ENCODE measurements at places on chromosomes 7 and 10. TPM values are rescaled to one million over a fixed set of nuclear protein-coding genes. Genes with fewer than 3 reads are reported as not detected.

- no peak for DNase-seq
These were observed 7.5 kb upstream of the OR2F1 start for GRCh38 chr7:143947111-143947510.

DNA sequence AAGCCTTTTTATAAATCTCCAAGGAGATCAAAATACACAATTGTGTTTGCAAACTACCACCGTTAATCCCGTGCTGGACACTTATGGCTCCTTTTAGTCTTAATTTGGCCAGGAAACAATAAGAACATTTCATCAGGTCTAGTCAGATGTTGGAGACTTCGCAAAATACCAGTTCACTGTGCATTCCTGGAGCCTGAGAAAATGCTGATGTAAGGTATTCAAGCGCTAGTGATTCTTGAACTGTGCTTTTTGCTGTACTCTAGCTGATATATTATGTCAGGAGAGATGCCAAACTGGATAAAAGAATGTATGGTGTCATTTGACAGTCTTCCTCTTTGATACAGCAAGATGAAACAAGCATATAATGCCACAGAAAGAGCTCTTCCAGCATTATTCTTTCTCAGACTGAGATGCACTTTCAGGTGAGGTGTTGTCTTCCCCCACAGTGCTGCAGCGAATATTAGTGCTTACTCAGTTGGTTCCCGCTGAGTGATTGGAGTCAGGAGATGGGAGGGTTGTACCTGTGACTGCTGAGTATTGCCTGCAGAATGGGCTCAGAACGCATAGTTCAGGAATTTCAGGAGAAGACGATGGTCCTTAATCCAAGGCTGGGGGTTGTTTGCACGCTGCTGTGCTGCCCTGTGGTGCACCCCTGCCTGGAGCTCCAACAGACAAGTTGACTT is 59.2 kb downstream of the OGDH start:
- DNase-seq: peak; percentile 45

GBX1 gene
- total RNA-seq: not detected

DNA sequence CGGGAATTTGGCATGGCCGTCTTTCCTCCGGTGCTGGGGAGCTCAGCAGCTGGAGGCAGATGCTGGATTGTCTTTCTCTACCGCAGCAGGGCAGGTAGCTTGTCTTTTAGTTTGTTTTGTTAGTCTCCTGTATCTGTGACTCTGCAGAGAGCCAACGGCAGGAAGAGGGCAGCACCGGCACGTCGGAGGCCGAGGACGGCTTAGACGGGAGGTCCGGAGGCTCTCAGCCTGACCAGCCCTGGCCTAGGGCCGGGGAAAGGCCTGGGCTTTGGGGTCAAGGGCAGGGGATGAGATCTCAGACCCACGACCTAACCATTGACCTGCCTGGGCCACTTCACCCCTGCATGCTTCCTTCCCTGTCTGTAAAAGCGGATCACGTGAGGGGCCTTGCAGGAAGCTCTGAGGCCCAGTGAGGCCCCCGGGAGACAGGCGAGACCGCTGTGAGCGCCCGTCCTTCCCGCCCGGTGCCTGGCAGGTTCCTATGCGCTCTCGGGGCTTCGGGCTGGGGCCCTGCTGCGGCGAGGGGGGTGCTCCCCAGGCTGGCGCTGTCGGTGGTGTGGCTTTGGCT is 72.7 kb downstream of the LHPP start:
- no peak for DNase-seq

DNA sequence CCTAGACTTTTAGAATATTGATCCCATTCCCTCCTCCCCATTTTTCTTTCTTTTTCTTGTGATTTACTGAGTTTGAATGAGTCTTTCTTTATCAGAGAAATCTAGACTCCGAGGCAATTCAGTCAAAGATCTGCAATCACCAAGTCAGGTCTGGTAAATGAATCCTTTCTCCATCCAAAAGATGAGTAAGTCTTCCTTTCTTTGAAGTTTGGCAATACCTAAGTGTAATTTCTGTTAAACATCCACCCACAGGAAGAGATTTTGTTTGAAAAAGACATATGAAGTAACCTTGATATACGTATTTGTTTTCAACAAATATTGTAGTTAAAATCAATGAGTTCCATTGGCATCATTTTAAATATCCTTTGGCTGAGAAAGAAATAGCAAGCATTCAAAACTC is 58.3 kb downstream of the SLC39A12 start:
- DNase-seq: no peak

GRCh38 chr7:119711104-119711503 is 561.9 kb upstream of the KCND2 start:
- no peak for DNase-seq

DNA sequence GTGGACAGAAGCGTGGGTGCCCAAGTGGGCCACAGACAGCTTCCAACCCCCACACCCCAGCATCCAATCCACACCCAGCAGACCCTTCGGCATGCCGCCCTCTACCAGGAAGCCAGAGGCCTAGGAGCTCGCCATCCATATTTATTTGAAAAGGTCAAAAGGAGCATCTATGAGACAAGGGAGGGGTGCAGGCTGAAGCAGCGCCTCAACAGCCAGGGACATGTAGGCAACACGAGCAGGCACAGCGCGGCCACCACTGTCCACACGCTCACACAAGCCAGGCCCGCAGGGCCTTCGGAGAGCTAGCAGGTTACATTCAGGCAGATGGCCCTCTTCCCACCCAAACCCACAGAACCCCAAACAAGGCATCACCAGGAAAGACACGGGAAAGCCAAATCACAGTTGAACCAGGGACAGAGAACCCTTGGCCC is 34.6 kb downstream of the PSAP start:
- no peak for DNase-seq

DNA sequence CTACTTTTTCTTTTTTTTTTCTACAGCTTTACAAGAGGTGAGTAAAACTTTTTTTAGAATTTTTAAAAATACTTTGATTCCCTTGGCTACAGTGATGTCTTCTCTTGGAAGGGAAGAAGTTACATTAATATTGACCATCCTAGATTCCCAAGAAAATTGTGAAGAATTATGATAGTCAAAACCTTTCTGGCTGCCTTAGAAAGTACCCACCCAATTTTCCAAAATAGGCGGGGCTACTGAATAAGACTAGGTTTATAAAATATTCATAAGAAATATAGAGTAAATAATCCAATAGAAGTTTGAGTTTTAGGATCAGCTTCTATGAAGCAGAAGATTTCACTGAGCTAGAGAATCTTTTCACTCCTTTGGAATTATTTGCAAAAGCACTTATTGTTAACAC is 3.0 kb downstream of the COL1A2 start:
- no peak for DNase-seq

- peak; percentile 85 for DNase-seq
These were observed 41.1 kb upstream of the DPYSL4 start for GRCh38 chr10:132145521-132146185.

CYP2C8 gene
- 0.90 TPM for total RNA-seq

DNA sequence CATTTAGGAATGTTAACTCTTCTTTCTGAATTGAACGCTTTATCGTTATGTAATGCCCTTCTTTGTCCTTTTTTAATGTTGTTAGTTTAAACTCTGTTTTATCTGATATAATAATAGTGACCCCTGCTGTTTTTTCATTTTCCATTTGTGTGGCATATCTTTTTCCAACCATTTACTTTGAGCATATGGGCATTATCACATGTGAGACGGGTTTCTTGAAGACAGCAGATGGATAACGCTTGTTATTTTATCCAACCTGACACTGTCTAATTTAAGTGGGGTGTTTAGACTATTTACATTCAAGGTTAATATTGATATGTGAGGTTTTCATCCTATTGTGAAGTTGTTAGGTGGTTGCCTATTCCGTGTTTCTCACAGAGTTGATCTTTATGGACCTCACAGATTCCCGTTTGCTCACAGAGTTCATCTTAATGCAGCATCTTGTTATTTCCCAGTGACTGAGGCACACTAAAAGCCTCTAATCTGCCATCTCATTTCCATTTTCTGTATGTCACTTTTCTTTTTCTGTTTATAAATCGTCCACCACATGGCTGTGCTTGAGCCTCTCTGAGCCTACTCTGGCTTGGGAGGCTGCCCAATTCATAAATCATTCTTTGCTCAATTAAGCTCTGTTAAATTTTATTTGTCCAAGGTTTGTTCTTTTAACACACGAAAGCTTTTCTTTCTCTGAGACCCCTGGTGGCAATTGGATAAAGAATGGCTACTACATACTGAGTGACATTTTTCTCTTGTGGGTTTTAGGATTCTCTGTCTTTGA is 286.2 kb downstream of the HTR7 start:
- no peak for DNase-seq

MRLN gene
- total RNA-seq: not detected

- DNase-seq: no peak
These were observed 72.1 kb downstream of the RTKN2 start for GRCh38 chr10:62196528-62196927.

RP9 gene
- total RNA-seq: 8.0 TPM

DNA sequence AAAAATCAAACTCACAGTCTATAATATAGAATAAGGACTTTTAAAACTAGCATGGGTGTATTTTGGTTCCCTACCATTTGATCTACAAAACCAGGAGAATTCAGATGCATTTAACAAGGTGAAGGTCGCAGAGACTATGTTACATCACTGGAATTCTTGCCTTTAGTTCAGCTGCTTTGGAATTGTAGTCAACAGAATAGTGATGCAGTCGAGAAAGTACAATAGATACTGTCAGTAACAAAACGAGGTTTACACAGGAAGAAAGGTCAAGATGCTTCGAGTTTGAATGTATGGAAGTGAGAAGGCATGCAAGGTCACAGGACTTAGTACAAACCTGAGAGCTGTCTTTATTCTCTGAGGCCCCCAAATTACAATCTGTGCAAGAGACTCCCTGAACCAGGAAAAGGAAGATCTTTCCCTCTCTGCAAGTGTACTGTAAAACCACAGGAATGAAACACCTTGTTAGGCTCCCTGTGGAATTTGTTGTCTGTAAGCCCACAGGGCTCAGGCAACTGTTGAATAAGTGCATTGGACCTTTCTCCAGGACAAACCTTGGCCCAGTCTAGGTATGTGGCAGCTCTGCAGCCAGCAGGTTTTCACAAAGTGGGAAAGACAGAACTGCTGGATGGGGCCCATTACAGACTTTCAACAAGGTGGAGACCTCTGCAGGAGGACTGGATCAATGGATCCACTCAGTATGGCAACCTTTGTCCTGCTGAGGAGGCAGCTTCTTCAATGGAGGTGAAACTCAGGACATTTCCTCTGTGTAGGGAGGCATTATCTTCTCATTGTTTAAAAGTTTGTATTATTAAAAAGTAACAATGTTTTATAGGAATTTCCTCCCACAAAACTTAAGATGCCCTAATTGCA is 101.1 kb upstream of the GSDME start:
- DNase-seq: no peak

DNA sequence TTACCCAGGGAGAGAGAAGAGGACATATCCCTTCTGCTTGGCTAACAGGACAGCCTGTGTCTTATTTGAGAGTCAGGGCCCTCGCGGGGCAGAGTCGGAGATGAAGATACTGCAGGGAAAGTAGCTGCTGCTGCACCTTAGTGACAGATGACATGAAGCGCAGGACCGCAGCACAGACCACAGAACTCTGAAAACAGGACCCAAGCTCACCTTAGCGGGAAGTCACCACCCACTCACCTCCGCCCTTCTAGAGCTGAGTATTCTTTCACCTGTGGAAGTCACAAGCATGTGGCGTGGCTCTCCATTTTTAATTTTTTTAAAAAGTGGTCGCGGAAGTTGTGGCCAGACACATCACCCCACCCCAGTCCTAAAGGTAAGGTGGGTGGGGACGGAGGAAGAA is 191.4 kb downstream of the FAM107B start:
- no peak for DNase-seq

DNA sequence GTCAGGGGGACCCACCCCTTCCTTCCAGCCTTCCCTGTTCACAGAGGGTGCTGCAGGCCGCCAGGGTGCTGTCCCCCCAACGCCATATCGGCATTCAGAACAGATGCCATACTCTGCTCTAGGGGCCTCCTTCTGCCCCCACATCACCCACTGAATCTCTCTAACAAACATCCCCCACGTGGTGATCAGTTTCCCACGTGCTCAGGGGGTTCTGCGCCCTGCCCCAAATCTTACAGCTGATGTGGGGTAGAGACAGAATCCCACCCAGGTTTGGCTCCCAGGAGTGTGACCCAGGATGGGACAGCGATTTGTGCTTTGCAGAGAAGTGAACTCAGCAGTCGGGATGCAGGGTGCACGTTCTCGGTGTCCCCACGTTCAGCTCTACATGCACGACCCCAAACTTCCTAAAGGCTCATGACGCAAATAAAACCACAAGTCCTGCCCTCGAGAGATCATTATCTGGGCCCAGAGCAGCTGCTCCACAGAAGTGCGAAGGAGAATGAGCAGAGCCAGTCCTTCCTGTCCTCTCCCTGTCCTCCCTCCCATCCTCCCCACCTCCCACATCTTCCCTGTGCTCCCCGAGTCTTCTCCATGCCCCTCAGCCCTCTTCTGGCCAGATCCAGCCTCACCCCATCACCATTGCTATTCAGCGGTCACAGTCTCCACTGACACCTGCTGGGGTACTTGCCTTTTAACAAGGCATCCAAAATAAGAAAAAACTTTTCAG is 423.4 kb downstream of the DNAJB6 start:
- DNase-seq: no peak

- DNase-seq: no peak
These were observed 82.6 kb upstream of the ELMO1 start for GRCh38 chr7:37531225-37531624.

CDNF gene
- total RNA-seq: 1.4 TPM

- no peak for DNase-seq
These were observed 106.0 kb downstream of the BMS1 start for GRCh38 chr10:42888504-42889095.

CPA1 gene
- total RNA-seq: 4.0 TPM

DNA sequence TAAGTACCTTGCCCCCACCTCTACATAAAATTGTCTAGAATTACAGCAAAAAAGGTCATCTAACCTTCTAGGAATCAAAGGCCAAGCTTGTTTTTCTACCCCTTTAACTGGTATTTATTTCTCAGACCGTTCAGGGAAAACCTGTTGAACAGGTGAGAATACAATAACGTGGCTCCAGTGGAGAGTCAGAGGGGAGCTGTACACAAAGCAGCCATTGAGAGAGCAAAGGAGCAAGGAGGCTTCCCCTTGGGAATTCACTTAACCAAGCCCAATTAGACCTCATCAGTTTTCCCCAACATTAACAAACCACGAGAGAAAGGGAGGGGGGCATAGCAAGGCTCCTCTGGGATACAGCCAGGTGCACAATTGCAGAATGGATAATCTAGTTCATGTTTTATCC is 101.9 kb downstream of the ELMO1 start:
- DNase-seq: no peak

DNA sequence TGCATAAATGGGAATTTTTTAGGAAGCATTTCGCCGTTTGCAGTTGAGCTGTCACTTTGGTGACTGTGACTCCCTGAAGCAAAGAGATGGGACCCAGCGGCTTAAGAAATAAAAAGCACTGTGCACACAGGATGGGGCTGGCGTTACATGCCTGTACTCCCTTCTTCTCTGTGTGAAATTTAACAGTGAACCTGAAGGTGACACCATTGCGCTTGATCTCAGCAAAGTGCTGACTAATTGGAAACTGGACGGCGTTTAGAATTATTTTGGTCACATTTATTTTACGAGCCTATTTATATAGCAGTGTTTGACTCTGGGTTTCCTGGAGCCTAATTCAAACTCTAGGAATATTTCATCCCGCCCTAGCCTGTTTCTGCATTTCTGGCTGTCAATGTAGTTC is 146.2 kb downstream of the PAXIP1 start:
- DNase-seq: no peak

GRCh38 chr7:158778471-158778870 is 50.8 kb downstream of the ESYT2 start:
- DNase-seq: no peak

- DNase-seq: no peak
These were observed 25.5 kb downstream of the KLHDC10 start for GRCh38 chr7:130095812-130096211.

INPP5F gene
- 16.6 TPM for total RNA-seq

GRCh38 chr10:129307141-129307540 is 159.9 kb upstream of the MGMT start:
- no peak for DNase-seq

OTUD1 gene
- total RNA-seq: 13.8 TPM
